Stimulated activated CD4-positive, alpha-beta T cell treated with anti-CD3 and anti-CD28 coated beads, TNF-alpha, amount 100 ng/mL, for 48 hours (primary cell): ENCODE measurements at places on chromosomes 12 and 14.

GRCh38 chr12:120229487-120230325 lies 28.8 kb upstream of the RPLP0 start:
- DNase-seq, result no peak

DNA sequence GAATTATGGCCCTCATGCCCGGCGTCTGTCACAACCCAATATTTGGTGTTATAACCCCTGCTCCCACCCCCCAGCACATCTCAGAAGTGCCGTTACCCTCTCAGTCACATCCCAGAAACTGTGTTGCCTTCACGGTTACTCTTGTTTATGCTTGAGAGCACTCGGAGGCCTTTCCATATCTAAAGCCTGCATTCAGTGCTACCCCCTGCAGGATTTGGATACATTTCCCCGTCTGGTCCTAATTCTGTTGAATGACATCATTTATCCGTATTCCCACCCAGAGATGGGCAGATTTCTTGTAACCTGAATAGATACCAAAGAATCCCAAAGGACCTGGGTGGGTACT lies 19.1 kb upstream of the FOS start:
- no peak for DNase-seq

- DNase-seq, result no peak
Measured at GRCh38 chr12:104496336-104496735, 39.6 kb downstream of the CHST11 start.

- no peak for DNase-seq
Measured at GRCh38 chr12:38721611-38722252, 183.7 kb downstream of the CPNE8 start.
